A172 (cell line): ENCODE measurements at places on chromosomes 2 and 18. TPM values are rescaled to one million over a fixed set of nuclear protein-coding genes. Genes with fewer than 3 reads are reported as not detected.

The ALPP gene
- total RNA-seq: 0.84 and 2.1 TPM in 2 replicates

The NEB gene
- total RNA-seq: not detected in 2 replicates

The CDCA7 gene
- total RNA-seq: 7.5 and 11.4 TPM in 2 replicates

The WDR35 gene
- total RNA-seq: 14.7 and 16.7 TPM in 2 replicates

The STARD6 gene
- total RNA-seq: 0.26 TPM in 1 of 2 replicates, not detected in the other

The RFX8 gene
- not detected in 2 replicates for total RNA-seq

The TUBA4B gene
- not detected in 2 replicates for total RNA-seq

The IL18R1 gene
- not detected in 2 replicates for total RNA-seq

The CEP68 gene
- total RNA-seq: 6.0 and 10.0 TPM in 2 replicates

The CHN1 gene
- 41.3 and 42.5 TPM in 2 replicates for total RNA-seq

The UGT1A10 gene
- total RNA-seq: not detected in 2 replicates

The PLEK gene
- not detected in 2 replicates for total RNA-seq

The CYP27C1 gene
- total RNA-seq: 1.1 and 3.0 TPM in 2 replicates

The LINC00305 gene
- total RNA-seq: not detected in 2 replicates

The BMP10 gene
- total RNA-seq: 0.46 TPM in 1 of 2 replicates, not detected in the other

The GPR39 gene
- total RNA-seq: 3.6 and 4.7 TPM in 2 replicates

The IMPA2 gene
- total RNA-seq: 12.9 and 17.6 TPM in 2 replicates

The ANKRD53 gene
- total RNA-seq: not detected in 2 replicates

The ABCB11 gene
- total RNA-seq: not detected in 2 replicates

The ZNF385B gene
- total RNA-seq: 0.22 TPM in 1 of 2 replicates, not detected in the other

The FBXO48 gene
- 0.43 and 0.67 TPM in 2 replicates for total RNA-seq

The PKDCC gene
- 4.8 and 6.4 TPM in 2 replicates for total RNA-seq

The SERPINB10 gene
- total RNA-seq: not detected in 2 replicates

The GGCX gene
- total RNA-seq: 28.1 and 31.5 TPM in 2 replicates

The NOSTRIN gene
- 1.6 TPM in 1 of 2 replicates, not detected in the other for total RNA-seq

The R3HDM1 gene
- total RNA-seq: 10.8 and 16.2 TPM in 2 replicates

The TAF4B gene
- total RNA-seq: 1.3 and 2.7 TPM in 2 replicates

The MAP3K19 gene
- total RNA-seq: not detected in 2 replicates

The EXOC6B gene
- 26.1 and 34.4 TPM in 2 replicates for total RNA-seq

The SCYGR4 gene
- total RNA-seq: not detected in 2 replicates

The MPP4 gene
- 6.8 and 8.0 TPM in 2 replicates for total RNA-seq

The DAW1 gene
- total RNA-seq: 1.7 and 2.0 TPM in 2 replicates

The TMEM200C gene
- total RNA-seq: not detected in 2 replicates

The TMEFF2 gene
- total RNA-seq: 11.1 and 15.2 TPM in 2 replicates

The SERPINB13 gene
- not detected in 2 replicates for total RNA-seq

The IL1R2 gene
- not detected in 2 replicates for total RNA-seq

The NEU4 gene
- 0.22 TPM in 1 of 2 replicates, not detected in the other for total RNA-seq

The SLC40A1 gene
- 1.2 and 1.4 TPM in 2 replicates for total RNA-seq

The DSG3 gene
- 0.07 TPM in 1 of 2 replicates, not detected in the other for total RNA-seq

The SP9 gene
- total RNA-seq: 0.74 TPM in 1 of 2 replicates, not detected in the other

The COL6A3 gene
- 2.5 and 4.8 TPM in 2 replicates for total RNA-seq

The MFSD2B gene
- 0.24 TPM in 1 of 2 replicates, not detected in the other for total RNA-seq

The C2orf74 gene
- total RNA-seq: 51.5 and 80.7 TPM in 2 replicates

The NT5C1B gene
- total RNA-seq: not detected in 2 replicates

The TUBA3D gene
- not detected in 2 replicates for total RNA-seq

The INPP5D gene
- total RNA-seq: 0.84 and 0.86 TPM in 2 replicates

The CD28 gene
- 0.19 TPM in 1 of 2 replicates, not detected in the other for total RNA-seq

The ANKRD30BL gene
- not detected in 2 replicates for total RNA-seq

The RHOB gene
- total RNA-seq: 105 and 175 TPM in 2 replicates

The ACMSD gene
- not detected in 2 replicates for total RNA-seq

The DQX1 gene
- total RNA-seq: 0.17 TPM in 1 of 2 replicates, not detected in the other

The SDC1 gene
- total RNA-seq: 241 and 257 TPM in 2 replicates
